ENCODE measurements at places on chromosomes 13 and 19.

DNA sequence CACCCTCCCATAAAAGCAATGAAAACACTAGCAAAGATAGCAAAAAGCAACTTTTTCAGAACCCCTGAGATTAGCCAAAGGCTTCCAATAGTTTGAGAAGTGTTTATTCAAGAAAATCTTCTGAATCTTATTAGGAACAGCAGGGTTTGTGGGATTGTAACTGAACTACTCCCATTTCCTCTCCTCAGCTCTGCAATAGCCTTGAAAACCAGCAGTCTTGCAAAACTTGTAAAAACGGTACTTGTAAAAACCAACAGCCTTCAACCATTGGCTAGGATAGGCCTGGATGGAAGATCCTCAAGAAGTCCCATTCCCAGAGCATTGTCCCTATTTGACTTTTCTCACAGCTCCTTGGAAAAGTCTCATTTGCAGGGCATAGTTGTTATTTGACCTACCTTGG lies 12.1 kb downstream of the RNASEH2B start:
- DNase-seq = no peak

DNA sequence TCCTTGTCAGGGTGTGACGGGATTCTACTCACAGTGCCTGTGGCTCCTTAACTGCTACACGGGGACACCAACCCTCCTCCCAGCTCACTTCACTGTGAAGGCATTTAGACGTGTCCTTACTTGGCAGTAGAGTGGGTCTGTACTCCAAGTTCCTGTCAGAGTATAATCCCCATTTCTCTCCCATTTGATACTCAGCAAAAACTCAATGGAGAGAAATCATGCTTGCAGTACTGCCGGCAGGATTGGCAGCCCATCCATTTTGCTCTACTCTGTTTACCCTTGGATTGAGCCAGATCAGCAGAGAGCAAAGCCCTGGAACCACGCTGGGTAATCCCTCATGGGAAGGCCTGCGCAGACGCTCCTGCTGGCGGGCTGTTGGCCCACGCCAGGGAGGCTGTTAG lies 28.9 kb downstream of the ARL11 start:
- DNase-seq = no peak

GRCh38 chr19:16293118-16294091 lies 31.2 kb upstream of the KLF2 start:
- peak; percentile 7 for DNase-seq

- DNase-seq = no peak
These were observed 6.0 kb downstream of the PNMA8B start for GRCh38 chr19:46489445-46490272.

DNA sequence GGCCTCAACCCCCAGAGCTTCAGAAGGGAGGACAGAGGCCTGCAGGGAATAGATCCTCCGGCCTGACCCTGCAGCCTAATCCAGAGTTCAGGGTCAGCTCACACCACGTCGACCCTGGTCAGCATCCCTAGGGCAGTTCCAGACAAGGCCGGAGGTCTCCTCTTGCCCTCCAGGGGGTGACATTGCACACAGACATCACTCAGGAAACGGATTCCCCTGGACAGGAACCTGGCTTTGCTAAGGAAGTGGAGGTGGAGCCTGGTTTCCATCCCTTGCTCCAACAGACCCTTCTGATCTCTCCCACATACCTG lies 969 bp upstream of the CEACAM5 start:
- DNase-seq = no peak

DNA sequence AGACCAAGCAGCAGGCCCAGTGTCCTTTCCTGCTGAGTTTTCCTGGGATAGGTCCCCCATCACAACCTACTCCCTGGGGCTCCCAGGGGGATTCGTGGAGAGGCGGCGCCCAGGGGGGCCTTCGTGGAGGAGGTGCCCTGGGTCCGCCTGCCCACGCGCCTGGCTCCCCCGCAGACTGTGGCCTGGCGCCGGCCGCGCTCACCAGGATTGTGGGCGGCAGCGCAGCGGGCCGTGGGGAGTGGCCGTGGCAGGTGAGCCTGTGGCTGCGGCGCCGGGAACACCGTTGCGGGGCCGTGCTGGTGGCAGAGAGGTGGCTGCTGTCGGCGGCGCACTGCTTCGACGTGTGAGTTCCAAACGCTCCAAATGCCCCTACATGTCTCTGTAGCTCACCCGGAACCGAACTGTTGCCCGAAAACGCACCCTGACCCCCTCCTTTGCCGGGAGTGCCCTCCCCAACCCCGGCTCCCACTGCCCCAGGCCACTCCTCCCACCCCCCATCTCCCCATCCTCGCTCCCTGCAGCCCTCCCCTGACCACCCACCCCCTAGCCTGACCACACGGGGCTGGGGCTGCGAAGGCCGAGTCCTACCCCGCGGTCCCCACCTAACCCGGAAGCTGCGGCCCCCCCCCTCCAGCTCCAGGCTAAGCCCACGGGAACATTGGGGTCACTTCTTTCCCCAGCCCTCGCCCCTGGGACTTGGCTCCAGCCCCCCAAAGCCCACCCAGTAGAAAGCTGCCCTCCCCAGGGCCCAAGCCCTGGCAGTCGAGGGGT lies 3.3 kb downstream of the TIMM13 start:
- DNase-seq = no peak

DNA sequence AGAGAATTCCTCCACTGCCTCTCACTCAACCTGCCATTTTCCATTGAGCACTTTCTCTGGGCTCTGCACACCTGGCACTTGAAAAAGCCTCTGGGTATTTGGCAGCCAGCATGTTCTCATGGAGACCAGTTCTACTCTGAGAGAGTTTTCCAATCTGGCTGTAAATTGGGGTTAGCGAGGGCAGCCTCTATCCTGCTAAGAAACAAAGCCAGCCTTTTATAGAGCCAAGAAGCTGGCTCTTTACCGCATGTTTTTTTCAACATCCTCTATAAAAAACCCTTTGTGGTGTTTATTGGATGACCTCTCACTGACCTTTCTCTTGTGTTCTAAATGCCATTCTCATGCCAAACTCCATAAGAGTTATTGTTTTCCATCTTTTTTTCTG lies 52.6 kb upstream of the RCBTB2 start:
- DNase-seq = no peak

DNA sequence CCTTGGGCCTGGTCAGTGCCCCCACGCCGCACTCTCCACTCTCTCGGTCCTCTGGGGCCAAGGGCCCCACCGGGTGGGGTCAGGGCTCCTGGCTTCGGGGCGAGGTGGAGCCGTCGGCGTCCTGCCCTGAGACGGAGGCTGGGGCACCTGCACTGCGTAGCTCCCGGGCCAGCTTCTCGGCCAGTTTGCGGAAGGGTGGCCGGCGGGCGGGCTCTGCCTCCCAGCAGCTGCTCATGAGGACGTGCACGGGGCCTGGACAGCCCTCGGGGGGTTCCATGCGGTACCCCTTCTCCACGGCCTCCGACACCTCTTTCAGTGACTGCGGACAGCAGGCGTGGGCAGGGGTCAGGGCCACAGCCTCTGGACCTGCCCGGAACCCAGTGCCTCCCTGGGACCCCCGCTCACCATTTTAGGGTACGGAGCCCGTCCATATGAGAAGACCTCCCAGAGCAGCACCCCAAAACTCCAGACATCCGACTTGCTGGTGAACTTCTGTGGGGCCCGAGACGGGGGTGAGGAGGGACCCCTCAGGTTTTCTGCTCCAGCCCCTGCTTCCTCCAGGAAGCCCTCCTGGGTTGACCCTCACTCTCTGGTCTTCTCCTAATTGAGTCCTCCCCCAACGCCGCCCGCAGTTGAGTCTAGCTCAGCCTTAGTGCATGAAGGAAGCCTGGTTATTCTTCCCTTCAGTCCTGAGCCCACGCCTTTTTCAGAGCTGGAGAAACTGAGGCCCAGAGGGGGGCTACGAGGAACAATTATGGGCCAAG lies 6.3 kb upstream of the RAX2 start:
- no peak for DNase-seq

DNA sequence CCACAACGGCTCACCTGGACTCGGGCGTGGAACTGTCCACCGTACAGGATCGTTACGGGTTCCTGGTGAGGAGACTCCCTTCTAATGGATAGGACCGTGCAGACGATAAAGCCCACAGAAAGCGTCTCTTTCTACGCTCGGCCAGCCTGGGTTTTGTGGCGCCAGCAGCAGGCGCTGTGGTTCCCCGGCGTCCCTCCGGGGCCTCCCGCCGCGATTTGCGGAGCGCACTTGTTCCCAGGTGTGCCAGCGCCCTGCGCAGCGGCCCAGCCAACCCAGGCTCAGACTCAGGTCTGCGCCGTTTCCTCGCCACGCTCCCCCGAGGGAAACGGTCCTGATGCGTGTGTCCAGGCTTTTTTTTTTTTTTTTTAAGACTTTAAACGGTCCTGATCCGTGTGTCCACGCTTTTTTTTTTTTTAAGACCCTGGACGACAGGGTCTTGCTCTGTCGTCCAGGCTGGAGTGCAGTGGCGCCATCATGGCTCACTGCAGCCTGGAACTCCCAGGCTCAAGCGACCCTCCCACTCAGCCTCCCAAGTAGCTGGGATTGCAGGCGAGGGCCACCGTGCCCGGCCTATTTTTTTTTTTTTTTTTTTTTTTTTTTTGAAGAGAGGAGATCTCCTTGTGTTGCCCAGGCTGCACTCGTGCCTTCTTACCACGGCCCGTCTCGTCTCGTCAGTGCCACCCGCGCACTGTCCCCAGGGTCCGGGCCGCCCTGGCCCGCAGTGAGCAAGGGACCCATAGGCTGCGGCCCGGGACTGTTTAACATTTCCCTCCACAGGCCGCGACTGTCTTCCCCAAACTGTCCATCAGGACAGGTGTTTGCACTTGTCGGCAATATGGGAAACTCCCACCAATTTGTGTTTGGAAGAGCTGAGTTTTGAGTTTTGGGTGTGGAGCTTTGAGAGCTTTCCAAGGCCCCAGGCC lies 23.8 kb downstream of the GJA3 start:
- no peak for DNase-seq

- no peak for DNase-seq
These were observed at the start of gene BCAM for GRCh38 chr19:44808463-44809371. Gene BCAM (plus strand): TSS chr19:44809103. CDS start chr19:44809125, 22 bp downstream.

GRCh38 chr19:41887711-41888382 lies 4.9 kb downstream of the ARHGEF1 start:
- DNase-seq = no peak

DNA sequence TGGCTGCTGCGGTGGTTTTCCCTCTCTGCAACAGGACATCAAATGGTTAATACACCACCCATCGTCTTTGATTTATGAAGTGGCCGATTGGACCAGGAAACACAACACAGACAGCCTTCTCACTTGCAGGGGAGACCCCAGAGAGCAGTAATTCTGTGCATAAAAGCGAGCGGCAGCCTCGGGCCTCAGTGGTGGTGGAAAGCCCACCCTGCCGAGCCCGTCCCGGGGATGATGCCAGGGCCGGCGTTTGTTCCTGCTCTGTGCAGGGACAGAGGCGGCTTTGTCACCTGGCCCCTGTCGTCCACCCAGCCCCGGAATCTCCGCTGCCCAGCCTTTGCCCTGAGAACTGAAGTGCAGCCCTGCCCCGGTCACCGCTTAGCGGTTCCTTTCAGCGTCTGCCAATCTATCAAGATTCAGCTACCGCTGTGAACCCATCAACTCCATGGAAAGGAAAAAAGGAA lies 184.4 kb downstream of the TSHZ3 start:
- DNase-seq = no peak

Measured in NCI-H460 (cell line).